ENCODE measurements at places on chromosomes 1 and 21.

DNA sequence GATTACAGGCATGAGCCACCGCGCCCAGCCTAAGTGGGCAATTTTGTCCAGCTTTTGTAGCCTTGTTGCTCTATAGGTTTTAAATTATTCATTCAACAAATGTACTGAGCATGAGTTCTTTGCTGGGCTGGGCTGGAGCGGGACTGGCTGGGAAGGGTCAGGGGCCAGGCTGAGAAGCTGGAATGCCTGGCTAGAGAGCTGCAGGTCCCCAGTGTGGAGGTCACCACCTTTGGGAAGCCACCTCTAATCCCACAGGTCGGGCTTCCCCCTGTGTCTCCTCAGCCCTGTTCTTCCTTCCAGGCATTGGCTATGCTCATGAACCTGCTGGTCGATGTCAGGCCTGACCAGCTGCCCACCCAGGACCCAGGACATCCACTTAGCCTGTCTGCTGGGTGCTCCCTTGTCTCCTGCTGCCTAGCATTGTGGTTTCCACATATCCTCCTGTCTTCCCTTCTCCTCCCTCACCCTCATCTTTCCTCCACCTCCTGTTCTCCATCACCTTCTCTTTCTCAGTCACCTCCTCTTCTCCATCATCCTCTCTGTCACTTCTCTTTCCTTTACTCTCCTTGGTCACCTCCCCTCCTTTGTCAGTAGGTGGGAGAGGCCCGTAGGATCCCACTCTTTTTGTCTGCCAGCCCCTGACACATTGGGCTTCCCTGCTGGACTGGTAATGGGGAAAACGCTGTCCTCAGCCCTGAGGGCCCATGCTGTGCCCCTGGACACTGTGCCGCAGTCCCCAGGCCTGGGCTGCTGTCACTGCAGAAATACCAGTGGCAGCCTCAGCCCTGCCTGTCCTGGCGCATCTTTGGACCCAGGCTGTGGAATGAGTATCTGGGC is 23.8 kb downstream of the SERINC2 start:
- DNase-seq = no peak

- no peak for DNase-seq
Observed at GRCh38 chr1:36448530-36449056, 1.7 kb downstream of the OSCP1 start.

- DNase-seq = no peak
Observed at GRCh38 chr1:26354972-26355371, 1.0 kb upstream of the CRYBG2 start.

GRCh38 chr1:145974721-145975120 is 10.2 kb downstream of the POLR3GL start:
- no peak for DNase-seq

DNA sequence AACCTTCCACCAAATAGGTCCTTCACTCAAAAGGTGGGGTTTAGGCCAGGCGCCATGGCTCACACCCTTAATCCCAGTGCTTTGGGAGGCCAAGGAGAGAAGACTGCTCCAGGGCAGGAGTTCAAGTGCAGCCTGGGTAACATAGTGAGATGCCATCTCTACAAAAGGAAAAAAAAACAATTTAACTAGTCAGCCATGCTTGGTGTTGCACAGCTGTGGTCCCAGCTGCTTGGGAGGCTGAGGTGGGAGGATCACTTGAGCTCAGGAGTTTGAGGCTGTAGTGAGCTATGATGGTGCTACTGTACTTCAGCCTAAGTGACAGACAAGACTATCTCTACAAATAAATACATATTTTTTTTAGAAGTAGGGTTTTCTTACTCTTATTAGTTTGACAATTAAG is 617.5 kb downstream of the KIF26B start:
- no peak for DNase-seq

GRCh38 chr1:111887385-111887784 is 102.1 kb downstream of the KCND3 start:
- no peak for DNase-seq

GRCh38 chr1:174680101-174680500 is 232.3 kb downstream of the GPR52 start:
- DNase-seq = no peak

GRCh38 chr1:221643404-221644144 is 98.3 kb downstream of the DUSP10 start:
- no peak for DNase-seq

- no peak for DNase-seq
Observed at GRCh38 chr1:72166426-72166825, 115.9 kb downstream of the NEGR1 start.

GRCh38 chr1:73887412-73887811 is 310.6 kb downstream of the LRRIQ3 start:
- DNase-seq = no peak

- DNase-seq = no peak
Observed at GRCh38 chr1:246576709-246577032, 10.4 kb downstream of the CNST start.

- DNase-seq = no peak
Observed at GRCh38 chr21:37136261-37136660, 63.2 kb downstream of the TTC3 start.

GRCh38 chr1:211920141-211920572 is 89.6 kb upstream of the LPGAT1 start:
- DNase-seq = peak; percentile 80

DNA sequence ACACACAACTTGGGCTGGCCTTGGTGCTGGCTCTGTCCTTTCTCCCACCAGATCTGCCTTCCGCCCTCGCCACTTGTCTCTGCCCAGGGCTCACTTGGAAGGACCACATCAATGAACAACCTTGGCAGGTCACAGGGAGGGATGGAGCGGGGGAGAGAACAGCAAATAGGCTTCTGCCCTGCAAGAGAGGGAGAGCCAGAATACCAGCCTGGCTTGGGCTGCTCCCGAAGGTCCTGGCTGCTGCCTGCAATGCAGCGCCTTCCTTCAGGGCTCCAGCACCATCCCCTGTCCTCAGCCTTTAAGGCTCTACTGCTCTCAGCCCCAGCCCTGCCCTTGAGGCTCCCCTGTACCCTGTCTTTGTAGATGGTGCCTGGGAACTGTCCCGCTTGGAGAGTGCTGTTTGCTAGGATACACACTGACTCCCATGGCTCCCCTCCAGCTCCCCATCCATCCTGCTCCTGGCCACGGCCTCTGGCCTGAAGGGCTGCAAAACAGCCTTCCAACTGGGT is 43.8 kb downstream of the HIVEP3 start:
- no peak for DNase-seq

DNA sequence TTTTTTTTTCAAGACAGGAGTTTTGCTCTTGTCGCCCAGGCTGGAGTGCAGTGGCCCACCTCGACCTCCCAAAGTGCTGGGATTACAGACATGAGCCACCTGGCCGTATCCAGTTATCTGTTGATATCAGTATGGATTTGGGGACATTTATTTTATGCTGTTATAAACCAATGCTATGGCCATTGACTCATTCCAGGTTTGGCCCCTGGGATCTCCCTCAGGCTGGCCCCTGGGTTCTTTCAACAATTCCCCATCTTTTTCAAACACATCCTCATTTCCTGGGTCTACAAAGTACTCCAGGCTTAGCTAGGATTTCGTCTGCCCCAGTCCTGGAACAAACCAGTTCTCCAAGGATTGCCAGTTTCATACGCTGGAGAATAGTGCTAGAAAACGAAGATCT is 44.1 kb downstream of the WDR4 start:
- DNase-seq = peak; percentile 9

- no peak for DNase-seq
Observed at GRCh38 chr1:98638185-98638584, 23.3 kb upstream of the SNX7 start.

DNA sequence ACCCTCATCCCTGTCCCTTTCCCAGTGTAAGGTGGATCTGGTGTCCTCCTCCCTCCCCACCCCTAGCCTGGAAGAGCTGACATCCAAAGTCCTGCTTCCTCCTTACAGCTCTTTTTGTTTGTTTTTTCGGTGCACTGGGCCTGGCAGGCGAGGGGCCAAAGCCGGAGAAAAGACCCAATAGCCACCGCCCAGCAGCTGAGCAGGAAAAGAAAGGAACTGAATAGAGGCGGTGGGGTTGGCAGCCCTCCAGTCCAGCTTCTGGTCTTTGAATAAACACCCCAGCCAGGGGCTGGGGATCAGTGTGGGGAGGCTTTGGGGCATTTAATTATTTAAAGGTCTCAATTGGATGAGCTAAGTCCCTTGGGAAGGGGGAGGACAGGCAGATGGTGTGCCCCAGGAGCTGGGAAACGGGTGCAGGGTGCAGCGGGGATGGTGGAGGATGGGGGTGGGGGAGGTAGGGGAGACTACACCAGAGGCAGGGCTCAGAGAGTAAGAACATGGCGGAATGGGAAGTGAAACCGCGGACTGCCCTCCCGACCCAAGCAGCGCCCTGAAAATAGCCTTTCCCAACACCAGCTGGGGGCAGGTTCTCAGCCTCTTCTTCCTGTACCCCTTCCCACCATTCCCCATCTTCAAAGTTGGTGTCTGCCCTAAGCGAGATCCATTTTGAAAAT is 20.2 kb downstream of the BTG2 start:
- DNase-seq = no peak

GRCh38 chr1:109275706-109276345 is 7.1 kb downstream of the PSRC1 start:
- DNase-seq = no peak

- DNase-seq = no peak
Observed at GRCh38 chr1:108038653-108039236, 73.8 kb upstream of the VAV3 start.

DNA sequence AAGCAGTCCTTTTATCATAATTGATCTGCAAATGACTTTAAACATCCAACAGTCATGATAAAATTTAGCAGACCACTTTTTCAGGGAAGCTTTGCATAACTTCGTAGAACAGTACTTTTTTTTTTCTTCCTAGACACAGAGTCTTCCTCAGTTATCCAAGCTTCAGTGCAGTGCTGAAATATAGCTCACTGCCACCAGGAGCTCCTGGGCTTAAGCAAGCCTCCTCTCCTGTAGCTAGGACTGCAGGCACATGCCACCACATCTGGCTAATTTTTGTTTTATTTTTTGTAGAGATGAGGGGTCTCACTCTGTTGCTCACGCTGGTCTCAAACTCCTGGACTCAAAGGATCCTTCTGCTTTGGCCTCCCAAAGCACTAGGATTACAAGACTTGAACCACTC is 3.8 kb downstream of the F13B start:
- no peak for DNase-seq

GRCh38 chr1:226677027-226678020 is 61.8 kb downstream of the ITPKB start:
- DNase-seq = peak; percentile 97

GRCh38 chr1:181133969-181134418 is 45.5 kb downstream of the IER5 start:
- DNase-seq = no peak

GRCh38 chr1:216627252-216627651 is 96.0 kb downstream of the ESRRG start:
- DNase-seq = no peak

DNA sequence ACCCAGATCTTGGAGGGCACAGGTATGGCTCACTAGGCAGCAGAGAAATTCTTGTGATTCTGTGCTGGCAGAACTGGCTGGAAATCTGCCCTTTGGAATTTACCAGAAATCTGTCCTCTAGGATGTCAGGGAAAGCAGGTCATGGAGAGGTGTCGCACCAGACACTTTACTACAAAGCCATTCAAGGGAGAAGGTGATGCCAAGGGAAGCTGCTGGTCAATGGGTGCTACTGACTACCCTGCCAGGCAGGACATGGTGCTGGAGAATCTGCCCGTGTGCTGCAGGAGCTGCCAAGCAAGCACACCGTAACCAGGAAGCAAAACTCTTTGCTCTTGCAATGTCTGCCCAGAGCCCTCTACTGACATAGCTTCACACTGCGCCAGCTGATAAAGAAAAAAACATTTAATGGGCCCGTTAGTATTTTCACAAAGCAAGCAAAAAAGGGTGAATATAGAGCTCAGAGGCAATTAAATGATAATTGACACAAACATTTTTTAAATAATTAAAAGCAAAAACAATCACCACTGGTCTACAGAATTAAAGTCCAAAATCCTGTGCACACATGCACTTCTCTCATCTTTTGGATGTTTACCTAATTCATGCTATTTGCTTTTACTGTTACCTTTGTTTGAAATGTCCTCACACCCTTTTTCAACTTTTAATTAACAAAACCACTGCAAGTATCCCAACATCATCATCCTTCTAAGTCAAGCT is 7.2 kb upstream of the FBXO28 start:
- DNase-seq = peak; percentile 9

GRCh38 chr21:38852278-38852677 is 46.5 kb downstream of the ETS2 start:
- DNase-seq = no peak

DNA sequence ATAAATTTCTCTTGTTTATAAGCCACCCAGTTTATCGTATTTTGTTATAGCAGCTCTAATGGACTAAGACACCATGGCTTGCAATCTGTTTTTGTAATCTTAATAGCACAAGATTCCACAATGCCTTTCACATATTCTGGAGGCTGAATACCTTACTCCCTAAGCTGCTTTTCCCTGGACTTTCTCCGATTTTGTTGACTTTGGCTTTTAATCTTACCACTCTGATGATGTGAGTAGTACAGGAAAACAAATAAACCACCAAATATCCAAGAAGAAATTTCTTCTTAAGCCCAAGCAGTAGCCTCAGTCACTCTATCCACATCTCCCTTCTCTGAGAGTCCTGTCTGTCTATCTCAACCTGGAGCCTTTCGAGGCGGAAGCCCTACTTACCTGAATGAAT is 838.6 kb downstream of the LTN1 start:
- DNase-seq = no peak

- no peak for DNase-seq
Observed at GRCh38 chr1:150176593-150176992, 26.9 kb downstream of the PLEKHO1 start.

GRCh38 chr1:109719337-109719837 is 7.3 kb downstream of the GSTM5 start:
- no peak for DNase-seq

- DNase-seq = peak; percentile 9
Observed at GRCh38 chr1:109763646-109764415, at the start of gene EPS8L3. TSS of gene EPS8L3 (minus strand) at chr1:109763923. CDS start at chr1:109761749, 2,174 bp downstream.

- no peak for DNase-seq
Observed at GRCh38 chr1:165898837-165899236, 71.4 kb downstream of the UCK2 start.

DNA sequence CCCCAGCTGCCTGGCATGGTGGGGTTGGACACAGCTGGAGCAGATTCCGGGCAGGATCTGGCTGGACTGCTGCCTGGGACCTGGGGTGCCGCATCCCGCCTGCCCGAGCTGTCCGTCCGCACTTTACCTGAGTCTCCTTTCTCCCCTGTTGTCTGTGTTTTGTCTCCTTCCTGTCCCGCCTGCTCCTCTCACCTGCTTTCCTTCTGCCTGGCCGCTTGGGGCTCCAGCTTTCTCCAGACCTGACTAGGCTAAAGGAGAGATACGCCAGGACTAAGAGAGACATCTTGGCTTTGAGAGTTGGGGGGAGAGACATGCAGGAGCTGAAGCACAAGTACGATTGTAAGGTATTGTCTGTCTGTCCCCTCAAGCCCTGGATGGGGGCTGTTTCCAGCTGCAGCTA is 73.3 kb downstream of the ARHGEF10L start:
- DNase-seq = no peak

DNA sequence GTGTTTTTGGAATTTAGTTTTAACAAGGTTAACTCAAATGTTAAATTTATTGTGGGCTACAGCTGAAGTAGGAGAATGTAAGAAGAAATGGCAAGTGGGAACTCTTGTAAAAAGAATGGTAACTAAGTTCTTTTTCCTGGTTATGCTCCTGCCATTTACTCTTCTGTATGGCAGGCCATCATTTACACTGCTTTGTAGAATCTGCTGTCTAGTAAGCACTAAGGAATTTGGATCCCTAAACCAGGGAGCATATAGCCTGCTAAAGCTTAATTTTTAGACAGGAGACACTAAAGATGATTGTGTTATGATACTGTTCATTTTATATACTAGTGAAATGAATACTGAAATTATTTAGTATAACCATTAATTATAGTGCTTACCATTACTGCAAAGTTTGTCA is 85.3 kb downstream of the CAMTA1 start:
- DNase-seq = no peak

- peak; percentile 61 for DNase-seq
Observed at GRCh38 chr1:1630965-1631781, 800 bp upstream of the MMP23B start.

Data from adrenal gland (tissue), 19 donors.